Muscle of back (tissue), 13 donors: ENCODE measurements at places on chromosomes 5 and 9. TPM values are rescaled to one million over a fixed set of nuclear protein-coding genes. Genes with fewer than 3 reads are reported as not detected.
A peak's percentile ranks its signal among the peaks of the same experiment; 100 is the strongest.

GRCh38 chr5:109844148-109844547 is 154.4 kb downstream of the MAN2A1 start:
- DNase-seq = no peak

DNA sequence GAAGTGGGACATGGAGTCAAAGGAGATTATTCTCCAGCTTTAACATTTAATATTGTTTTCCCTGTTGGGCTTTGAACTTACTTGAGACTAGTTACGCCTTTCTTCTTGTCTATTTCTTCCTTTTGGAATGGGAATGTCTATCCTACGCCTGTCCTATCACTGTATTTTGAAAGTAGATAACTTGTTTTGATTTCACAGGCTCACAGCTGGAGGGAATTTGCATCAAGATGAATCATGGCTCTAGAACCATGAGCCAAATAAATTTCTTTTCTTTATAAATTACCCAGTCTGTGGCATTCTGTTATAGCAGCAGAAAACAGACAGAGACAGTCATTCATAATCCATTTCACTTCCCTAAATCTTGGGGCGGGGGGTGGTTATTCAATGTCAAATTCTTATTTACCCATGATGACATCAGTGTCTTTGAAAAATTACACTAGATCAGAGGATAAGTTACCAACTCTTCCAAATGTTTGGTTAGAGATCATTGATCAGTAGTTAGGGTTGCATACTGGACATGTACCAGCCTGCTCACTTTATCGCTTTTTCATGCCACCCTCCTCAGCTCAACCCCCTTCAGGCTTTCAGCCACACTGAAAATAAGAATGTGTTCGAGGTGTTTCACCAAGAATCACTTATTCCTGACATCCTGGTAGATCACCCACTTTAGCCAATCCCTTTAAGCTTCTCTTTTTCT is 419.6 kb upstream of the PIK3R1 start:
- no peak for DNase-seq

- DNase-seq = no peak
These were observed 2007.1 kb downstream of the EFNA5 start for GRCh38 chr5:105663671-105664070.

DNA sequence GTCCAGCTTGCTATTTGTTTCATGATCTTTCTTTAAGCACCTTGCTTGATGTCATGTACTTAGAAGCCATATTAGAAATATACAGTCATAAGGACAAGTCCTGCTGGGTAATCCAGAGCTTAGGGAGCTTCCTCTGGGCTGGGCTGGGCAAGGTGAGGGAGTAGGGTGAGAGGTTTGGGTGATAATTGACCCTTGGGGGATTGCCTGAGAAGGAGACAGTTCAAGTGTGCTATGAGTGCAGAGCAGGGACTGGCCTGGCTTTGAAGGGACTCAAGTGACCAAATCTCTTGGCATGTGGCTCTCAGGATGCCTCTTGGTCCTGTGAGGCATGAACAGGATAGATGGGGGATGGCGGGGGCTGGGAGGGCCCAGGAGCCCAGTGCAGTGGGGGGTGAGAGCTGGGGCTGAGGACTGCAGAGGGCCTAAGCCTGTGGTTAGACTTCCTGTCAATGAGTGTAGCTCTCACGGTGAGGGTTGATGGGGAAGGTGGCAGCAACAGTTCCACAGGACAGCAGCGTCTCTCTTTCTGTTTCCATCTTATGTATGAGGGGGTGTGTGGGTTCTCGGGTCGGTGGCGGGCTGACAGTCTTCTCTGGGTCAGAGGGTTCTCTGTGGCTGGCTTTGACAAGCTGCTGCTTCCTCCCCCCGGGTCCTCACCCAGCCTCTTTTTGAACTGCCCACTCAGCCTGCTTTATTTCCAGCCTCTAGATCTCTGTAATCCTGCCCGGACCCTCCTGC is 53.5 kb downstream of the RGS3 start:
- DNase-seq = no peak

- DNase-seq = no peak
These were observed 329.0 kb upstream of the PANK3 start for GRCh38 chr5:168908207-168908606.

- no peak for DNase-seq
These were observed 8.6 kb upstream of the ZNF169 start for GRCh38 chr9:94250456-94250855.

- DNase-seq = peak; percentile 19
These were observed 51.7 kb upstream of the TUT7 start for GRCh38 chr9:86405926-86406325.

DNA sequence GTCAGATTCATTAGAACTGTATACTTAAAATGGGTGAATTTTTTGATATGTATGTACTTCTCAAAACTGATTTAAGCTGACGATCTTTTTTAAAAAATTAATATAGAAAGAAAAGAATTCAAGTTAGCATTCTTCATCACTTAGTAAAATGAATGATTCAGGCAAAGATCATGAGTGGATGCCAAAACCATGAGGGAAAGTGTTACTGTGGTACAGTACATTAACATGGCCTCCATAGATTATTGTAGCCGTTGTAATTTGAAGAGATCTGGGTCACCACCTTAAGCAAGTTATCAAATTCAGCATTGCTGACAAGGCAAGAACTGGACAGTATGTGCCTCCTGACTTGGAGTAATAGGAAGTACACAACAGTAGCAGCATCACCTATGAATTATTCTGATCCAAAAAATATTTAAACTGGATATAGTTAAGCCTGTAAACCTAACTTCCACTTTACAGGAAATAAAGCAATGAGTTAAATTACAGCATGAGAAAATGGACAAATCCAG is 29.7 kb downstream of the C9orf85 start:
- no peak for DNase-seq

- DNase-seq = no peak
These were observed 268.2 kb downstream of the MLLT3 start for GRCh38 chr9:20353931-20354652.

DNA sequence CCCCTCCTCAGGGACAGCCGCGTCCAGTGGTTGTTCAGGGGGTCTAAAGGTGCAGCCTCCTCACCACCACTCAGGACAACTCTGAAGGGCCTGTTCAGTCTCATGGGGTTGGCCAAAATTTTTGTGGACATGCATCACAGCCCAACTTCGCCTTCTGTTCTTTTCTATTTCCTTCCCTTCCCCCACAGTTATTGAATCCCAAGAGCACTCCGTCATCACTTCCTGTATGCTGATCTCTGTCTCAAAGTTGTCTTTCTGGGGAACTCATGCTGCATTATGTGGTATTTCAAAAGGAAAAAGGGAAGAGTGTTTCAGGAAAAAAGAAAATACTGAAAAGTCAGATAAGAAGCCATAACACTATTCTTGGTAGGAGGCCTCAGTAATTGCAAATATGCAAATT is 355.4 kb downstream of the CAAP1 start:
- no peak for DNase-seq

DNA sequence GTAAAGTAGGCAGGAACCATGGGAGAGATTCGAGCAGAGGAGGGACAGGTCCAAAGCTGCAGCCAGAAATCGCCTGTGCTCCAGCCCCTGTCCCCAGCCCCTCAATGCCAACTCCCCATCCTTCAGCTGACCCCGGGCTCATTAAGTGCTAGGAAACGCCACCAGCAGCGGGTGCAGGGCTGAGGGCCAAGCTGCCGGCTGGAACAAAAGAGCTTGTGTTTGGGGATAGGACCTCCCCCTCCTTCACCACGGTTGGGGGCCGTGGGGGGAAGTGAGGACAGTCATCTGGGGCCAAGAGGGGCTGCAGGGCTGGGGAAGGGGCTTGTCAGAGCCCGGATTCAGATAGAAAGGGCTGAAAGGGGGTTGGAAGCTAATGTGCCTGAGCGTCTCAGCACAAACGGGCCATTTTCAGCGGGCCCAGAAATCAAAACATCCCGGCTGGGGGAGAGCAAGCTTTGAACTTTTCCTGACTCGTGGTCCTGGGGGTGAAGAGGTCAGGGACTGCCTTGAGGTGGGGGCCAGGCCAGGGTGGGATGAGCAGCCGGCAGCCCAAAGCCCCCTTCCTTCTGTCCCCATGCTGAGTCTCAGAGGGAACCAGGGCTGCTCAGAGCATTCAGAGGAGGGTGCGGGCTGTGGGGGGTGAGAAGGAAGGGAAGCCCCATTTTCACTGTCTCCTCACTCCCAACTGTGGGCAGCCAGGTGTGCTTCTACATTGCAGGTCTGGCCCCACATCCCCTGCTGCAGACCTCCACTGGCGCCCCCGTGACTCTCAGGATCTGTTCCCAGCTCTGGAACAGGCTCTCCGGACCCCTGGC is 69.4 kb upstream of the DAB2IP start:
- DNase-seq = no peak

The ANKRD34B gene
- not detected for polyA plus RNA-seq

The CD14 gene
- polyA plus RNA-seq = 24.8 TPM

The ZFP2 gene
- polyA plus RNA-seq = 1.7 TPM

The ERMP1 gene
- 11.4 TPM for polyA plus RNA-seq

The ISL1 gene
- polyA plus RNA-seq = not detected

The GRM6 gene
- polyA plus RNA-seq = 0.48 TPM

The CLK4 gene
- 42.0 TPM for polyA plus RNA-seq
